ENCODE measurements at places on chromosomes 4 and X.

GRCh38 chr4:173748353-173748752 lies 218.3 kb upstream of the HAND2 start:
- no peak for DNase-seq

DNA sequence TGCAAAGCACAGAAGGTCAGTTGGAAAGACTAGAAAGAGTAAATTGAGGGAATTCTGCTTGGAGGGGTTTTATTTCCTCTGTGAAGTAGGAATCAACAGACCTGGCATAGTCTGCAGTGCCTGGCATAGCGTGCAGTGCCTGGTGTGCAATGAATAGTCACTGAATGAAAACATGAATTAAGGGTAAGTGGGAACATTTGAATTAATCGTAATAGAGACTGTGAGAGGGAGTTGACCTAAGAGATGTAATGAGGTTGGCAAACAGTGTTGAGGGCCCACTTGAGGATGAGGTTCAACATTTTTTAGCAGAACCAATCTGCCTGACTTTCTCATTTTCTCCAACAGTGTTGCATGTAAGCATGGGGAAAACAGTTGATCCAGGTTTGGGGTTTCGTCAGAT lies 377.2 kb upstream of the FTHL17 start:
- DNase-seq: no peak

GRCh38 chr4:52904421-52904820 lies 42.3 kb downstream of the RASL11B start:
- no peak for DNase-seq

GRCh38 chrX:135454816-135455215 lies 33.1 kb downstream of the SMIM10L2A start:
- no peak for DNase-seq

- DNase-seq: no peak
These were observed 75.0 kb downstream of the FAM13A start for GRCh38 chr4:88981993-88982392.

DNA sequence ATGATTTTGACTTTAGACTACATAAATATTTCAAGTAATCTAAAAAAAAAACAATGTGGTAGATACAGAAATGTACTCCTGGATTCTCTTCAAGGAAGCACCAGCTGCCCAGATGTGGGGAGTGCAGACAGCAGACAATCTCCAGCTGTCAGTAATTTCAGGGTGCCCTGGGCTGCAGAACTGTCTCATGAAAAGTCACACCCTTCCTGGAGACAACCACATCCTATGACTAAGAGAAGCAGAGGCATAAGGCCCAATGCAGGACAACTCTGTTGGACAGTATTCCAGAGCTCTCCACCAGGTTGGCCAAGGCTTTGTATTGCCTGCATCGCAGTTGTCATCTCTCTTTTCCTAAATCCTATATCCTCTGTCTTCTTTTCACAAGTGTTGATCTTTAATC lies 34.4 kb upstream of the BLTP1 start:
- DNase-seq: no peak

- DNase-seq: no peak
These were observed 31.8 kb upstream of the MAGEB2 start for GRCh38 chrX:30183554-30183953.

DNA sequence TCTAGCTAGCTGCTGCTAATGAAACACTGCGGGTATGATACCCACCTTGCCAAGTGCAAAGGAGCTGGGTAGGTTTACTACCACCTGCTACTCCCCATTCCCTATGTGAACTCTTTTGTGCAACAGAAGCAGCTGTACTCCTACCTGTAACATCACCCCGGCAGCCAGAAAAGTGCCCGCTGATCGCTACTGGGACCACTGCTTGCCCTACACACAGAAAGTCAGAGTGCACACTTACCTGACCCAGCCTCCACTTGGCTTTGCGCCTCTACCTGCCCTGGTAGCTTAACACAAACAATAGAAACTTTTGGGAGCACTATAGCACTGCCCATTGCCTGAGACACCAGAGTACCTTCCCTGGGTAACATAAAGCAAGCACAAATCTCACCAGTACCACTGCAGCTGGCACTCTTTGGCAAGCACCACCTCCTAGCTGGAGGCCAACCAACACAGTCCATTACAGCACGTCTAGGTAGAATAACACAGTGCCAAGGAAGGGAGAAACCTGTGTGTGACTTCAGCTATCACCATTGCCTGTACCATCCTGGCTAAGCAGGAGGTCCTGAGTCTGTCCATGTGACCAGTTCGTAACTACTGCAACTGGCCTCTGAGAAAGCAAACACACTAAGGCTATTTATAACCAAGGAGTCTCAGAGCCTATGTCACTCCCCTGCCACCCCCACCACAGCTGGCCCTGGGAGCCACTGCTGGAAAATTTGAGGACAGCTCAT lies 80.1 kb downstream of the CENPC start:
- no peak for DNase-seq

- DNase-seq: no peak
These were observed 289.2 kb downstream of the LDB2 start for GRCh38 chr4:16609170-16609758.

DNA sequence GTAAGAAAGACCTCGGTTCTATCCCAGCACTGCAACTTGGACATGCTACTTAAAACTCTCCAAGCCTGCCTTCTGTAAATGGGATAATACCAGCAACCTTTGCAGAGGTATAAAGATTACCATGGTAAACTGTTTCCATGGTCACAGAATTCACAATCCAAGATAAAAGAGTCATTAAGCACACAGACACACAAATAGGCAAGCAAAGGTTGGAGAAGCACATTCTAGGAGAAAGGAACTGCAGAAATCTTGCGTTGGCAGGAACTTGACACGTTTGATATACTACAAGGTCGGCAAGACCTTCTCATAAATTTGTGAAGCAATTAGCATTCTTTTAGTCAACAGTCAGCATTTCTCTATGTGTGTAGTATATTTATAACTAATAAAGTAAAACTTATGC lies 12.3 kb upstream of the CHRNA9 start:
- DNase-seq: peak; percentile 19

DNA sequence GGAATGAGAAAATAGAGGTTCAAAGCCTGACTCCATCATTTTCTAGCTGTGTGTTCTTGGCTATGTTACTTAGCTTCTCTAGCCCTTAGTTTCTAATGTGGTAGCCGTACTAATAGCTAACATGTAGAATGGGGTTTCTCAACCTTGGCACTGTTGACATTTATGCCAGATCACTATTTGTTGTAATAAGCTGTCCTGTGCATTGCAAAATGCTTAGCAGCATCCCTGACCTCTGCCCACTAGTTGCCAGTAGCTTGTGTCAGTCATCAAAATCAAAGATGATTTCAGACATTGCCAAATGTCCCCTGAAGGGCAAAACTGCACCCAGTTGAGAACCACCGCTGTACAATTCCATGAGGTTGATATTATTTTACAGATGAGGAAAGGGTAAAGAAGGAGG lies 18.3 kb upstream of the ADAMTS3 start:
- no peak for DNase-seq

DNA sequence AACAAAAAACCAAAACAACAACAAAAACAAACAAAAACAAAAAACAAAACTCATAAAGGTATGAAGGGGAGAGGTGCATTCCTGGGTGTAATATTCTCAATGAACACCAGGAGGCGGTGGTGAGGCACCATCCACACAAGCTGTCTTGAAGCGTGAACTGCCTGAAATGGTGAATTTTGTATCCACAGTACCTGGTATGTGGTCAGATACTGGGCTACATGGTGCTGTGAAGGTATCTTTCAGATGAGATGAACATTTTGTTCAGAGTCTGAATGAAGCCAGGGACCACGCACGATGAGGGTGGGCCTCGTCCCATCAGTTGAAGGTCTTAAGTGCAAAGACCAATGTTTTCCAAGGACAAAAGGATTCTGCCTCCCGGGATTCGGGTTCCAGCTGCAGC lies 58.5 kb downstream of the ASMT start:
- no peak for DNase-seq

DNA sequence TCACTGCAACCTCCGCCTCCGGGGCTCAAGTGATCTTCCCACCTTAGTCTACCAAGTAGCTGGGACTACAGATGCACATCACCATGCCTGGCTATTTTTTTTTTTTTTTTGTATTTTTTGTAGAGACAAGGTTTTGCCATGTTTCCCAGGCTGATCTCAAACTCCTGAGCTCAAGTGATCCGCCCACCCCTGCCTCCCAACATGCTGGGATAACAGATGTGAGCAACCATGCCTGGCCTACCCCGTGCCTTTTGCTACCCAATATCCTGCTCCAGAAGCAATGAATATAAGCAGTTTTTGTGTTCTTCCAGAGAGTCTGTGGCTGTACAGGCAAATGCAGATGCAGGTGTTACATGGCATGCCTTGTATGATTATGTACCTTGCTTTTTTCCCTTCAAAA lies 50.5 kb downstream of the TBC1D14 start:
- no peak for DNase-seq

- no peak for DNase-seq
These were observed 1.2 kb downstream of the PPARGC1A start for GRCh38 chr4:23888421-23889319.

- DNase-seq: no peak
These were observed 670.3 kb upstream of the FAM241A start for GRCh38 chr4:111475001-111475400.

DNA sequence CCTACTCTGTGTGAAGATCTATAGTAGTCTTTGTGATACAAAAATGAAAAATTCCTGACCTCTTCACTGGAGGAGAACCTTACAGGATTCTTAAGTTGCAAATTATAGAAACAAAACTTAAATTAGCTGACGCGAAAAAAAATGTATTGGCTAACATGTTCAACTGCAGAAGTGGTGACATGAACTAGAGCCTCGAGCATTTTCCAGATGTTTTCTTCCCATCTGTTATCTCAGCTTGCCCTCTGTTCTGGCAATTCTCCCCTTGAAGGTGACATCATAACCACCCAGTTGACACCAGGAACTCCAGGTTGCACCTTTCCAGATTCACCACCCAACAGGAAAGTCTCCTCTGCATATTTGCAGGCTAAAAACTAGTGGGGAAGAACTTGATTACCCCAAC lies 222.4 kb downstream of the KDR start:
- no peak for DNase-seq

DNA sequence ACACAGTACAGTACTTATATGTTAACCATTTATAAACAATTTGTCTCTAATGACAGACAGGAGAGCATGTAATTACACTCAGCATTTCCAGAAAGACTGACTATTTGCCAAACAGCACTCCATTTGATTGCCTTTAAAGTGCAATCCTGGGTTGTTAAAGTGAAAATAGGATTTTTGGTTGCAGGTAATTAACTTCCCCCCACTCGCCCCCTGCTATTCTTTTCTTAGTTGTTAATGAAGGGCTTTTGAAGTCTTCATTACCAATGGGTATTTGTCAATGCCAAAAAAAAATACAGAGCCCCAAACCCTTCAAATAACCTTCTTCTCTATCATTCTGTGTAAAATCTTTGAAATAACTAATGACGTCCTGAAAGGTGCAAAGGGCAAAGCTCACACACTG lies 825.6 kb downstream of the STPG2 start:
- DNase-seq: no peak

DNA sequence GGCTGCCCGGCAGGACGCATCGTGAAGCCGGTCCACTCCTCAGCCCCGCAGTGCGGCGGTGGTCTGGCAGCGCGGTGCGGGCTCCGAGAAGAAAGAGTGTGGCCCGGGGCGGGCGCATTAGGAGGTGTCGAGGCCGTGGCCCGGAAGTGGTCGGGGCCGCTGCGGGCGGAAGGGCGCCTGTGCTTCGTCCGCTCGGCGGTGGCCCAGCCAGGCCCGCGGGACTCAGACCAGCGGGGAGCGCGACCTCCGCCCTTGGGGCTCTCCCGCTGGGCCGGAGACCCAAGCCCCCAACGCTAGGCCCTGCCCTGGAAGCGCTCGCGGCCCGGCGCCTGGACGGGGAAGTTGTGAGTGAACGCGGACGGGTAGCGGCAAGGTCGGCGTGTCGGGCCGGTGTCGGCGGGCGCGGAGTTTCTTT lies 60.0 kb downstream of the HS3ST1 start:
- DNase-seq: no peak

DNA sequence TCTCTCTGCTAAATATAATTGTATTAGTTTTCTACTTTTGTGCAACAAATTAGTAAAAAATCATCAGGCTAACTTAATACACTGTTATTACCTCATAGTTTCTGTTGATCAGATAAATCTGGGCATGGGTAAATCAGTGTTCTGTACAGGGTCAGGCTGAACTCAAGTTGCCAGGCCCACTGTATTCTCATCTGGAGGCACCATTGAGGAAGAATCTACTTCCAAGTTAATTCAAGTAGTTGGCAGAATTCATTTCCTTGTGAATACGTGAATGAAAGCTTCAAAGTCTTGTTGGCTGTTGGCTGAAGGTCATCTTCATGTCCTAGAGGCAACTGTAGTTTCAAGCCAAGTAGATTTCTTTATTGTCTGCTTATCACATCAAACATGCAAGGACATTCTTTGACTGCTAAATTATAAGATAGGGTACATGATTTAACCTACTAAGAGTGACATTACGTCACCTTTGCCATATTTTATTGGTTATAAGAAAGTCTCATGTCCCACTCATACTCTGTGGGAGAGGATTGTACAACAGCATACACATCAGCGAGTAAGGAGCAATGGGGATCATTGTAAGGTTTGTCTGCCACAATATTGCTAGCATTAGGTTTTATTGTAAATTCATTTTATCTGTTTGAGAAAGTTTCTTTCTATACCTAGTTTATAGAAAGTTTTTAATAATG lies 1219.0 kb downstream of the ARAP2 start:
- no peak for DNase-seq

DNA sequence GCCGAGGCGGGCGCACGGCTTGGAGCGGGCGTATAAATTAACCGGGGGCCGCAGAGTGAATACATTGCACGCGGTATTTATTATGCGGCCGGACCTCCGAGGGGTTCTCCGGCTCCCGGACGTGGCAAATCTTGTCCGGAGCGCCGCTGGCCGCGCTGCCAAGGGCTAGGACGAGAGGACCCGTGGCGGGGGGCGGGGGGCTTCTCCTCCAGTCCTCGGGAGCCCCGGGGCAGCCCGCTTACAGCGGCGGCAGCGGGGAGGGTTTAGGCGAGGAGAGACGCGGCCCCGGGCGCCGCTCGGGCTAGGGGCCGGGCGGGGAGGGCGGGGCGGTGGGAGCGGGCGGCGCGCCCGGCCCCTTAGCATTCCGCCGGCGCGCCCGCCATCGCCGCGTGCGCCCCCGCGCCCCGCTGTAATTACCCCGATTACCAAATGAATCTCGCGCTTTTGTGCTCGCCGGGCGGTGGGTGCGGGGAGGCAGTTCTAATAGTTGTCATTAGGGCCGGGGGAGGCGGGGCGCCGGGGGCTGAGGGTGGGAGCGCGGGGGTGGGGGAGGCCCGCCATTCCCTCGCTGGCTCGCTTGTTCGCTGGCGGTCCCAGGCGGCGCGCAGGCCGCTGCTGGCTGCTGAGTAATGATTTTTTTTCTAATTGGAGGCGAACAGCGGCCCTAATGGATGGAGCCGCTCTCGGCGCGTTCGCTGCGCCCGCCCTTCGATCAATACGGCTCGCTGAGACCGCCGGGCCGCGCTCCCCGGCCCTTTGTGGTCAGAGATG lies 276.6 kb downstream of the BCOR start:
- no peak for DNase-seq

All from BJ (cell line).